Activated CD4-positive, alpha-beta T cell treated with anti-CD3 and anti-CD28 coated beads, Interleukin-2, amount 50 U/mL, for 48 hours (primary cell): ENCODE measurements at places on chromosomes 12 and 14.

- DNase-seq, result no peak
Observed at GRCh38 chr14:48331421-48331820, 656.0 kb upstream of the MDGA2 start.

- DNase-seq, result no peak
Observed at GRCh38 chr14:42090122-42090521, 483.4 kb downstream of the LRFN5 start.

DNA sequence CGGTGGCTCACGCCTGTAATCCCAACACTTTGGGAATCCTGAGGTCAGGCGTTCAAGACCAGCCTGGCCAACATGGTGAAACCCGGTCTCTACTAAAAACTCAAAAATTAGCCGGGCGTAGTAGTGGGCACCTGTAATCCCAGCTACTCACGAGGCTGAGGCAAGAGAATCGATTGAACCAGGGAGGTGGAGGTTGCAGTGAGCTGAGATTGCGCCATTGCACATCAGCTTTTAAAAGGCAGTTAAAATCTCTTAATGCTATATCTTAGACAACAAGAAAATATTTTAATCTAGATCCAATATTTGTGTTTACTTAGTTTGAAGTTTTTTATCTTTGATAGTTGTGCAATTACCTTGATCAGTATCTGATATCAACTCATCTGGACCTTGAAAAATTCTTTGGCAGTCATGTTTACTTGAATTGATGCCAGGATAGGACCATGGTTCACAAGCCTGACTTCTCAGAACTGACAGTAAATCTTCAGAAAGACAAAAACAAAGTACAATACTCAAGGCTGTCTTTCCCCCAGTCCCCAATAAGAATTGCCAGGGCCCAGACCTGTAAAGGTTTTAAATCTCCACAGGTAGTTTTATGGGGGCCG, 135.0 kb upstream of the AEBP2 start:
- no peak for DNase-seq

- DNase-seq, result no peak
Observed at GRCh38 chr14:50008974-50009373, 107.4 kb downstream of the VCPKMT start.
